Activated T-helper 1 cell treated with anti-CD3 and anti-CD28 coated beads, Interleukin-12 subunit alpha, Interleukin-12 subunit beta, Interleukin-2, Interleukin-4 antibody, amounts not matched to agents 30 ng/mL and 10 ng/mL and 1 ng/mL, durations not matched to agents 14 hours and 24 hours and 36 hours (primary cell): ENCODE measurements at places on chromosomes 16 and 17. TPM values are rescaled to one million over a fixed set of nuclear protein-coding genes. Genes with fewer than 3 reads are reported as not detected.

- no peak for DNase-seq
- peaks cover 7% of the 10 kb centered on the region for H3K36me3 ChIP-seq
- H3K27me3 ChIP-seq: peaks cover 10% of the 10 kb centered on the region
- no peak overlapping the region for H3K4me3 ChIP-seq
- peaks cover 40% of the 10 kb centered on the region for H3K4me1 ChIP-seq
Observed at GRCh38 chr17:30113213-30113612, 3.4 kb upstream of the NSRP1 start.

DNA sequence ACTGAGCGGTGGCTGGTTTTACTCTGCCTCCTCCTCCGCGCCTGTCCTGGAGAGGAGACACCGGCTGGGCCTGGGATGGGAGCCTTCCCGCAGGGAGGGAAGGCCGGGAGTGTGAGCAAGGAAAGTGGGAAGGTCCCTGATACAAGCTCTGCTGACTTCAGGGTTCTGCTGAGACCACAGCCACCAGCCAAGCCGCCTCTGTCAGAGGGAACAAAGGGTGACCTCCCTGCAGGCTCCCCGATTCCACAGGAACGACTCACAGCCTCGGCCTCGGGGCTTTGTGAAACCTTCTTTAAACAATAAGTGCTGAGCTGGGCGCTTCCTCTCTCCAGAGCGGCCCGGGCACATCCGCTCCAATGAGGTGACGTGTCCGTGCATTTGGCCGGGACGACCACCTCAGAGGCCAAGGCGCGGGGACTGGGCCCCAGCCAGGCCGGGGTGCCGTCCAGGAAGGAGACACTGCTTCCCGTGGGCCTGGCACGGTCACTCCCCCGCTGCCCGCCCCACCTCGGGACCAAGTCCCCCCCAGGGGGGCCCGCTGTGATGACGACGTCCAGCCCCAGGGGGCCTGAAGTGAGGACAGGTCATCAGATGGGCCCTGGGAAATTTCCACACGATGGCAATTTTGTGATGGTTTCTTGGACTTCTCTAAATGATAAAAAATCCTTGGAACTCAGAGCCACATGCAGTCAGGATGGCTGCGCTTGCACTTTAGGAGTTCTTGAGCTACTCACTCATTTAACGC, 11.8 kb upstream of the CIBAR2 start:
- H3K4me1 ChIP-seq: peaks cover 11% of the 10 kb centered on the region
- no peak overlapping the region for H3K27ac ChIP-seq
- no peak for DNase-seq
- no peaks in the 10 kb centered on the region for H3K27me3 ChIP-seq
- no peak overlapping the region for H3K4me3 ChIP-seq
- H3K36me3 ChIP-seq: no peaks in the 10 kb centered on the region

DNA sequence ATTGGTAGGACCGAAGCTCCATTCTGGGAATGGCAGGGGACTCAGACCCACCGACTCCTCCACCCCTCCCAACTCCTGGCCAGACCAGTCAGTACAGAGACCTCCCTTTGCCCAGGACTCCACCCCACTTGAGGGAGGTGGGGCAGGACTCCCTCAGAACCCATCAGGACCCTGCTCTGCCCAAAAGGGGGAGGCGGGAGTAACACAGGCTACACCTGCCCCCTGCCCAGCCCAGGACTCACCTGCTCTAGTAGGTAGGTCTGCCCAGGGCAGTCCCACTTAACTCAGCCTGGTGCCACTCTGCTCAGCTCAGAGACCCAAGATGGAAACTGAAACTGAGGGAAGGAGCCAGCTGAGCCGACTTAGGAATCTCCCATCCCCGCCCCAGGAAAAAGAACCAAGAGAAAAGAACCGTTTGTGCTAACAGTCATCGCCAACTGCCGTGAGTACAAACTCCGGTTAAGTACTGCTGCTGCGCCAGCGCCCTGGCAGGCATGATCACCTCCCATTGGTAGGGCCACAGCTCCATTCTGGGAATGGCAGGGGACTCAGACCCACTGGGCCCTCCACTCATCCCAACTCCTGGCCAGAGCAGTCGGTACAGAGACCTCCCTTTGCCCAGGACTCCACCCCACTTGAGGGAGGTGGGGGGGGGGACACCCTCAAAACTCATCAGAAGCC, 503 bp downstream of the DHX58 start:
- H3K4me3 ChIP-seq: peak overlapping the region; percentile 85
- DNase-seq: peak; percentile 27
- H3K4me1 ChIP-seq: peaks cover 51% of the 10 kb centered on the region
- H3K27ac ChIP-seq: peak overlapping the region; percentile 86

GRCh38 chr17:65449495-65449894, 112.0 kb downstream of the AXIN2 start:
- no peak for DNase-seq
- H3K4me1 ChIP-seq: no peaks in the 10 kb centered on the region
- H3K27me3 ChIP-seq: peaks cover 13% of the 10 kb centered on the region
- no peak overlapping the region for H3K4me3 ChIP-seq
- H3K36me3 ChIP-seq: peaks cover 2% of the 10 kb centered on the region
- no peak overlapping the region for H3K27ac ChIP-seq

GRCh38 chr17:4944554-4945175, 3.7 kb downstream of the PFN1 start:
- peak overlapping the region; percentile 100 for H3K4me3 ChIP-seq
- DNase-seq: no peak
- peak overlapping the region; percentile 94 for H3K27ac ChIP-seq
- peaks cover 2% of the 10 kb centered on the region for H3K27me3 ChIP-seq
- H3K36me3 ChIP-seq: peaks cover 61% of the 10 kb centered on the region

DNA sequence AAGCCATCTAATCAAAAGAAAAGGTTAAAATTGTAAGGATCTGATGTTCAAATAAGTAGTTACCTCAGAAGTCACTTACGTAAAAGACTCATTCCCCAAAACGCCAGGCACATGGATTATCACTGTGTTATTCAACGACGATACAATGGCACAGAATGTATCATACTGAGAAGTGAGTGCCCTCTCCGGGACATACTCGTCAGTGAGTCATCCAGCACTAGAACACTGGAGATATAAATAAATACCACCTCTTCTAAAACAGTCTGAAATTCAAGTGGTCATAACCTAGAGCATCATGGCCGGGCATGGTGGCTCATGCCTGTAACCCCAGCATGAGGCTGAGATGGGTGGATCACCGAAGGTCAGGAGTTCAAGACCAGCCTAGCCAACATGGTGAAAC, 24.9 kb downstream of the USP31 start:
- peaks cover 2% of the 10 kb centered on the region for H3K27me3 ChIP-seq
- no peak overlapping the region for H3K27ac ChIP-seq
- DNase-seq: no peak
- peaks cover 14% of the 10 kb centered on the region for H3K4me1 ChIP-seq
- no peak overlapping the region for H3K4me3 ChIP-seq

DNA sequence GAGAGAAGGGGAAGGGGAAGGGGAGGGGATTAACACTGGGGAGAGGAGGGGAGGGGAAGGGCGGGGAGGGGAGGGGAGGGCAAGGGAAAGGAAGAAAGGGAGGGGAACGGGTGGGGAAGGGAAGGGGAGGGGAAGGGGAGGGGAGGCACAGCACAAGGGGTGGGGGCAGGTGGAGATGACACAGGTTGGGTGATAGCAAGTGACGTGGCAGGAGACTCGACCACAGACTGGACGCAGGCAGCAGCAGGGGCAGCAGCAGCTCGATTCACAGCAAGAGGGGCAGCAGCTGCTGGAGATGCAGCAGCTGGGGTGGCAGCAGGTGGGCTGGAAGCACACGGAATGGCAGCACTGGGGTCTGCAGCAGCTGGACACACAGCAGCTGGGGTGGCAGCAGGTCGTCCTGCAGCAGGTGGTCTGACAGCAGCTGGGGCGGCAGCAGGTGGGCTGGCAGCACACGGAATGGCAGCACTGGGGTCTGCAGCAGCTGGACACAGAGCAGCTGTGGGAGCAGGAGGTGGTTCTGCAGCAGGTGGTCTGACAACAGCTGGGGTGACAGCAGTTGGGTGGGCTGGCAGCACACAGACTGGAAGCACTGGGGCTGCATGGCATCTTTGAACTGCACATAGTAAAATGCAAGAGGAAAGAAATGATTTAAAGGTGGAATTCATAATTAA, at the start of gene KRTAP4-16:
Gene KRTAP4-16, minus strand, starts transcription at position 624 of the 674 bp plus-strand sequence. Its CDS starts 0 bp downstream, at position 624.
- no peak within 1 kb of the TSS for H3K4me3 ChIP-seq
- no peak for DNase-seq
- no peak within 1 kb of the TSS for H3K27ac ChIP-seq
- no peaks in the 10 kb centered on the region for H3K36me3 ChIP-seq
- peaks cover 6% of the 10 kb centered on the region for H3K27me3 ChIP-seq

DNA sequence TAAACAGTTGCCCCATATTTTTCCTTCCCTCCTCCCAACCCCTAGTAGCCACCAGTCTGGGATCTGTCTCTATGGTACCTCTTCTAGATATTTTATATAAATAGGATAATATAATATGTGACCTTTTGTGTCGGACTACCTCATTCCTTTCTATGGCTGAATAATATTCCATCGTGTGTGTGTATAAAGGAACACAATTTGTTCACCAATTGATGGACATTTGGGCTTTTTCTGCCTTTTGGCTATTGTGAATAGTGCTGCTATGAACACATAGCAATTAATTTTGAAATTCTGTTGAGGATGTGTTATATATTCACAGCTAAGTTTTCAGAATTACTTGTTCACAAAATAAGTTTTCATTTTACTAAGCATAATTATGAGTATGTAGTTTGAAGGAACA, 2.5 kb downstream of the NFATC3 start:
- H3K27me3 ChIP-seq: no peaks in the 10 kb centered on the region
- peaks cover 71% of the 10 kb centered on the region for H3K4me1 ChIP-seq
- H3K36me3 ChIP-seq: peaks cover 13% of the 10 kb centered on the region
- DNase-seq: no peak
- H3K27ac ChIP-seq: peak overlapping the region; percentile 82
- peak overlapping the region; percentile 95 for H3K4me3 ChIP-seq

- H3K36me3 ChIP-seq: no peaks in the 10 kb centered on the region
Observed at GRCh38 chr17:1980665-1981250, 44.4 kb downstream of the RTN4RL1 start.

- peaks cover 33% of the 10 kb centered on the region for H3K36me3 ChIP-seq
- DNase-seq: no peak
- no peak overlapping the region for H3K4me3 ChIP-seq
- peaks cover 4% of the 10 kb centered on the region for H3K4me1 ChIP-seq
- no peaks in the 10 kb centered on the region for H3K27me3 ChIP-seq
Observed at GRCh38 chr17:47605011-47605410, 44.7 kb upstream of the KPNB1 start.

DNA sequence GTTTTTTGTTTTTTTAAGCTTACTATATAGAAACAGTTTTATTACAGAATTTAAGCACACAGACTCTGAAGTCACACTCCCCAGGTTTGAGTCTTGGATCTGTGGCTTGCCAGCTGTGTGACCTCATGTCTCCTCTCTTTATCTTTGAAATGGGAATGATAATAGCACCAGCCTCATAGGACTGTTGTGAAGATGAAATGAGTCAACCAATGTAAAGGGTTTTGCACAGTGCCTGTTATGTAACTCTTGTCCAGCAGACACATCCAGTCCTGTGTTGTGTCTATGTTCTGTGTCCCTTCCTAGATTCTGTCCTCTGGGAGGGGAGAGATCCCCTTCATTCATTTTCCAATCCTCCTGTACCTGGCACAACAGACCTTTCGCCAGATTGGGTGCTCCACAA, 3.1 kb upstream of the CPD start:
- DNase-seq: no peak
- H3K27ac ChIP-seq: no peak overlapping the region
- H3K4me3 ChIP-seq: no peak overlapping the region
- peaks cover 60% of the 10 kb centered on the region for H3K4me1 ChIP-seq
- H3K27me3 ChIP-seq: no peaks in the 10 kb centered on the region

Gene MT1M
- total RNA-seq: not detected in 2 replicates

DNA sequence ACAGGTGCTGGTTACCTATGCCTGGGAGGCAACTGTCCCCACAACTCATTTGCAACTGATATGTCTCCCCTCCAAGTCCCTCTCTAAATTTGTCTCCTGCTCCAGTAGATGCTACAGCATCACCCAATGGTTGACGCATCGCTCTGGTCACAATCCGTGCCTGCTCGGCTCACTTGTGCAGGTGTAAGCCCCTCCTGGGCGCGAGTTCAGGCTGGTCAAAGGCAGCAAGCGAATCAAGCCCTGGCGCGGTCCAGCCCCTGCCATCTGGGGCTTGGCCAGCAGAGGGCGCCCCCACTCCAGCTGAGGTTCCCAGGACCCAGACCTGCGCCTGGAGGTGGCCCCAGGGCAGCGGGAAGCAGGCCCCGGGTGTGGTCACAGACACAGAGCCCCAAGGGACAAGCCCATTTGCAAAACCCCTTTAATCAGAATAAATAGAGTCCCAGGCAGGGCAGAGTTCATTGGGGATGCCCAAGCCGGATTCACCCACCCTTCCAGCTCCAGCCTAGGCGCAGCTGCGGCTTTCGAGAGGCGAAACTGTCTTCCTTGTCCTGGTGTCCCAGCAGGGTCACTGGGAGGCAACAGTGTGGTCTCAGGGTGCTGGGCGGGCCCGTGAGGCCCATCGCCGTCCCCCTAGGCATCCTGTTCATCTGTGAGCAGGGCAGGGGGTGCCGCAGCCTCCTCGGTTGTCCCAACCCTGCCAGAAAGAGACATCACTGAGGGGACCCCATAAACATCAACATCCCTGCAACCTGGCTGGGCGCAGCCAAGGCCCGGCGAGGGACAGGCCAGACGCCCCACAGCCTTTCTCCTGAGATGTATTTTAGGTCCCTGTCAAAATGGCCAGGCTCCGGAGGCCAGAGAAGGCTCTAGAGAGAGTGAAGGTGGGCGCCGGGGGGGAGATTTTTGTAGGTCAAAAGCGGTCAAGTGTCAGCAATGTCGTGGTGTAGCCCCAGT, 15.8 kb downstream of the TMC6 start:
- H3K27ac ChIP-seq: peak overlapping the region; percentile 76
- peaks cover 29% of the 10 kb centered on the region for H3K4me1 ChIP-seq
- no peaks in the 10 kb centered on the region for H3K27me3 ChIP-seq

- no peak overlapping the region for H3K4me3 ChIP-seq
- DNase-seq: no peak
- no peaks in the 10 kb centered on the region for H3K4me1 ChIP-seq
- no peaks in the 10 kb centered on the region for H3K36me3 ChIP-seq
- H3K27me3 ChIP-seq: peaks cover 3% of the 10 kb centered on the region
Observed at GRCh38 chr17:10107316-10108165, 90.9 kb downstream of the GAS7 start.

- H3K4me1 ChIP-seq: peaks cover 36% of the 10 kb centered on the region
- no peaks in the 10 kb centered on the region for H3K27me3 ChIP-seq
- no peak overlapping the region for H3K4me3 ChIP-seq
- peaks cover 56% of the 10 kb centered on the region for H3K36me3 ChIP-seq
- no peak for DNase-seq
- no peak overlapping the region for H3K27ac ChIP-seq
Observed at GRCh38 chr16:11064202-11064540, 119.8 kb downstream of the CLEC16A start.

- no peaks in the 10 kb centered on the region for H3K4me1 ChIP-seq
- no peak for DNase-seq
- no peaks in the 10 kb centered on the region for H3K36me3 ChIP-seq
- H3K4me3 ChIP-seq: no peak overlapping the region
- no peak overlapping the region for H3K27ac ChIP-seq
Observed at GRCh38 chr16:78584213-78584860, 484.9 kb downstream of the WWOX start.

- peaks cover 9% of the 10 kb centered on the region for H3K4me1 ChIP-seq
- peak overlapping the region; percentile 64 for H3K4me3 ChIP-seq
- no peak overlapping the region for H3K27ac ChIP-seq
- H3K27me3 ChIP-seq: peaks cover 56% of the 10 kb centered on the region
- no peak for DNase-seq
- H3K36me3 ChIP-seq: no peaks in the 10 kb centered on the region
Observed at GRCh38 chr17:49576088-49576916, 631 bp downstream of the NXPH3 start.
